H7 (cell line): ENCODE measurements at places on chromosomes 5 and 9. TPM values are rescaled to one million over a fixed set of nuclear protein-coding genes. Genes with fewer than 3 reads are reported as not detected.

The FABP6 gene
- 0.48 and 1.3 TPM in 2 replicates for total RNA-seq

The PCDHB8 gene
- not detected in 2 replicates for total RNA-seq

The PCDHB15 gene
- total RNA-seq, result not detected in 2 replicates

The NFIB gene
- total RNA-seq, result 3.7 and 5.0 TPM in 2 replicates

The LCN1 gene
- not detected in 2 replicates for total RNA-seq

The KLHL9 gene
- total RNA-seq, result 12.1 and 12.2 TPM in 2 replicates

The TESK1 gene
- total RNA-seq, result 6.0 and 11.9 TPM in 2 replicates

The WNK2 gene
- 13.3 and 29.5 TPM in 2 replicates for total RNA-seq
